ENCODE measurements at places on chromosomes 12 and 14.

DNA sequence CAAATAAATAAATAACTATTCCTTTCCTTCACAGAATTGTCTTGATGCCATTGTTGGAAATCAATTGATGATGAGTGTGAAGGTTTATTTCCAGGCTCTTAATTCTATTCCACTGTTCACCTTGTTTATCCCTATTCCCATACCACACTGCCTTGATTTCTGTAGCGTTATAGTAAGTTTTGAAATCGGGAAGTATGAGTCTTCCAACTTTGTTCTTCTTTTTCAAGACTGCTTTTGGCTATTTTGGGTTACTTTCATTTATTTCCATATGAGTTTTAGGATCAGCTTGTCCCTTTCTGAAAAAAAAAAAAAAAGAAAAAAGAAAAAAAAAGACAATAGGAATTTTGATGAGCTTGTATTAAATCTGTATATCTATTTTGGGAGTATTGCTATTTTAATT, 9.3 kb upstream of the CDK2AP1 start:
- no peak for DNase-seq

DNA sequence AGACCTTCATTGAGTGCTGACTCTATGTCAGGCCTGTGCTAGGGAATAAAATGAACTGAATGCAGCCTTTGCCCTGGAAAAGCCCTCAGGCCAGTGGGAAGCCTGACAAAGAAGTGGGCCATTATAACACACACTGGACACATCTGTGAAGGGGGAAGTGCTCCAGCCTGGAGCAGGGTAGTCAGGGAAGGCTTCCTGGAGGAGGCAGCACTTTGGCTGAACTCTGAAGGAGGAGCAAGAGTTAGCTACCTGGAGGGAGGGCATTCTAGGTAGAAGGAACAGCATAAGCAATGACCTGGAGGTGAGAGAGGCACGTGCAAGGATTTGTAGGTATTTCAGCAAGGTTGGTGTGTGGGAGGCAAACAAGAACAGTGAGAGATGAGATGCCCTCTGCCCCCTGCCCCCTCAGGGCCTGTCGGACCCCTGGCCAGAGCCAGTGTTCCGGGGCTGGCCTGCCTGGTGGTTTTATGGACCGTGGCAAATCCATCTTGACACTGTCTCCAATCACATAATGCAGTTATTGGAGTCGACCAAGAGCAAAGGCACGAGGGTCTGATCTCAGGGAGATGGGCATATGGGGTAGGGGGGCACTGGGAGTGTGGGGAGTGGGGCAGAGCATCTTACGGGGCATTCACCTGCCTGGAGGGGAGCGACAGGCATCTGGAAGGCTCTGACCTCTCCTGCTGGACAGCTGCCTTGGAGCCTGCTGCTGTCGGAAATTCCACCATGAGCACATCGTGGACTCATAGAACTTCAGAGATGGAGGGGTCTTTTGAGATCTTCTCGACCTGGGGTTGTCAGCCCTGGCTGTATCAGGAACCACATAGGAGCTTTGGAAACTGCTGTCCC, 2.7 kb upstream of the FAM222A start:
- no peak for DNase-seq

- DNase-seq = no peak
Measured at GRCh38 chr14:90641168-90641567, 175.1 kb downstream of the TTC7B start.

DNA sequence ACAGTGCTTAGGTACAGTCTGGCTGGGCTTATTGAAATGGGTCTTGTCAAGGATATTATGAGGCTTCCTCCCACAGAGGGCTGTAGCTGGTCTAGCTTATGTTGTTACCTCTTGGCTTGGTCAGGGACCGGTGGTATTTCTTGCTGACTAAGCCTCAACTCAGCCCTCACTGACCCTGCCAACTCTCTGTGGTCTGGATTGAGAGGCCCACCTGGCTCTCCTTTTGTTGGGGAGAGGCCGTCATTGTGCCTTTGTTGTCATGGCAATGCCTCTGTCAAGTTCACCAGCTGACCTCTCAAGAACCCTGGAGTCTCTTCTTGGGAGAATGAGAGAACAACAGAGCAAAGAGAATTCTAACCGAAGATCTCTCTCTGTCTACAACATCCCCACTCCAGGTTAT, 245.6 kb upstream of the NPAS3 start:
- DNase-seq = no peak

DNA sequence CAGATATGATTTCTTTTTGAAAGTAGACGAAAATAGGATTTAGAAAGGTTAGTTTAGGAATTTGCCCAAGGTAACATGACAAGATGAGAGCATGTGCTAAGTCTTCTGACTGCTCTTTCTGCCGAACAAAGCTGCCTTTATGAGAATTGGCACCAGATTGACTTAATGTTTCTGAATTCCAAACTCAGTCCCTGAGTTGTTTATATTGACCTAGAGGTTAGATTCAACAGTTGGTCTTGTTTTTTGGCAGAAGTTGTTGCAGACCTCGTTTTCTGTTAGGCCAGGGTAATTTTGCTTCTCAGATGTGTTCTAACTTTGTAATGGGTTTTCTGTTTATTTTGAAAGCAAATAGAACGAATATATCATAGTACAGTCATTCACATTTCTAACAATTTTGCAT, 61.5 kb upstream of the LRTM2 start:
- DNase-seq = no peak

GRCh38 chr14:34257505-34257904, 204.5 kb downstream of the SPTSSA start:
- DNase-seq = no peak
